ENCODE measurements at places on chromosomes 7 and 10. TPM values are rescaled to one million over a fixed set of nuclear protein-coding genes. Genes with fewer than 3 reads are reported as not detected.

- DNase-seq, result no peak
Observed at GRCh38 chr7:7562736-7563135, 3.9 kb upstream of the MIOS start.

DNA sequence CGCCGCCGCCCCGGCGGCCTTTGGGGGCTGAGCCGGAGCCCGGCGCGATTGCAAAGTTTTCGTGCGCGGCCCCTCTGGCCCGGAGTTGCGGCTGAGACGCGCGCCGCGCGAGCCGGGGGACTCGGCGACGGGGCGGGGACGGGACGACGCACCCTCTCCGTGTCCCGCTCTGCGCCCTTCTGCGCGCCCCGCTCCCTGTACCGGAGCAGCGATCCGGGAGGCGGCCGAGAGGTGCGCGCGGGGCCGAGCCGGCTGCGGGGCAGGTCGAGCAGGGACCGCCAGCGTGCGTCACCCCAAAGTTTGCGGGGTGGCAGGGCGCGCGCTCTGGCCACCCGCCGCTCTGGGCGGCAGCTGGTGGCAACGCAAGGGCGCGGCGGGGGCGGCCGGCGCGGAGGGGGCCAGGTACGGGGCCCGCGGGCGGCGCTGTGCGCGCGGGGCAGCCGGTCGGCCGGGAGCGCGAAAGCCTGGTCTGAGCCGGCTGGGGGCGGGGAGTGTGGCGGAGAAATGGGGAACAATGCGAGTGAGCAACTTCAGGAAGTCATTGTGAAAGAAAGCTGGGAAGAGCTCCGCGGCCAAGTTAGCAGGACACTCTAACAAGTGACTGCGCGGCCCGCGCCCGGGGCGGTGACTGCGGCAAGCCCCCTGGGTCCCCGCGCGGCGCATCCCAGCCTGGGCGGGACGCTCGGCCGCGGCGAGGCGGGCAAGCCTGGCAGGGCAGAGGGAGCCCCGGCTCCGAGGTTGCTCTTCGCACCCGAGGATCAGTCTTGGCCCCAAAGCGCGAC lies at the start of gene IKZF1:
IKZF1 (plus strand) TSS at position 588 of the 782 bp plus-strand sequence. CDS start 14,346 bp downstream, outside the sequence.
- DNase-seq, result no peak

DNA sequence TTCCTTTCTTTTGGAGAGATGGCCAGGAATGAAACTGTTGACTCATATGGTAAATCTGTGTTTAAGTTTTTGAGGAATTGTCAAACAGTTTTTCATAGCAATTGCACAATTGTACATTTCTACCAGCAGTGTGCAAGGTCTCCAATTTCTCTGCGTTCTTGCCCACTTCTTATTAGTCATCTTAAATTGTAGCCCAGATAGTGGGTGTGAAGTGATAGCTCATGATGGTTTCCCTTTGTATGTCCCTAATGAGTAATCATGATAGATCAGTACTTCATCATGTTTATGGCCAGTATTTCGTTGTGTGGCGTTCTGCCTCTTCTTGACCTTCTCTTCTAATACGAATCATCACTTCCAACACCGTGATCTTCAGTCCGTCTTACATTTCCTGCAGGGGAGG lies 136.3 kb downstream of the DOCK1 start:
- DNase-seq, result peak; percentile 79

Gene ECHDC3
- 1.3 TPM for polyA plus RNA-seq

- DNase-seq, result no peak
Observed at GRCh38 chr7:132395361-132395760, 180.9 kb downstream of the PLXNA4 start.

- DNase-seq, result no peak
Observed at GRCh38 chr7:3043544-3044371, at the start of gene CARD11. Gene CARD11, minus strand, starts transcription at chr7:3043867. Its CDS starts 85,361 bp downstream, at chr7:2958506.

- DNase-seq, result peak; percentile 43
Observed at GRCh38 chr7:17773289-17773626, 167.0 kb downstream of the SNX13 start.

Data from AG04450 (cell line).